ENCODE measurements at places on chromosomes 2 and 18. TPM values are rescaled to one million over a fixed set of nuclear protein-coding genes. Genes with fewer than 3 reads are reported as not detected.

DNA sequence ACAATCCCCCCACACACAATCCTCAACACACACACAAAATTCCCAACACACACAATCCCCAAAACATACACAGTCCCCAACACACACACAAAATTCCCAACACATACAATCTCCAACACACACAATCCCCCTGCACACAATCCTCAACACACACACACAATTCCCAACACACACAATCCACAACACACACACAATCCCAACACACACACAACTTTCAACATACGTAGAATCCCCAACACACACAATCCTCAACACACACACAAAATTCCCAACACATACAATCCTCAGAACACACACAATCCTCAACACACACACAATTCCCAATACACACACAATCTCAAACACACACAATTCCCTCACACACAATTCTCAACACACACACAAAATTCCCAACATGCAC, 2.6 kb upstream of the PDCD1 start:
- DNase-seq: no peak

DNA sequence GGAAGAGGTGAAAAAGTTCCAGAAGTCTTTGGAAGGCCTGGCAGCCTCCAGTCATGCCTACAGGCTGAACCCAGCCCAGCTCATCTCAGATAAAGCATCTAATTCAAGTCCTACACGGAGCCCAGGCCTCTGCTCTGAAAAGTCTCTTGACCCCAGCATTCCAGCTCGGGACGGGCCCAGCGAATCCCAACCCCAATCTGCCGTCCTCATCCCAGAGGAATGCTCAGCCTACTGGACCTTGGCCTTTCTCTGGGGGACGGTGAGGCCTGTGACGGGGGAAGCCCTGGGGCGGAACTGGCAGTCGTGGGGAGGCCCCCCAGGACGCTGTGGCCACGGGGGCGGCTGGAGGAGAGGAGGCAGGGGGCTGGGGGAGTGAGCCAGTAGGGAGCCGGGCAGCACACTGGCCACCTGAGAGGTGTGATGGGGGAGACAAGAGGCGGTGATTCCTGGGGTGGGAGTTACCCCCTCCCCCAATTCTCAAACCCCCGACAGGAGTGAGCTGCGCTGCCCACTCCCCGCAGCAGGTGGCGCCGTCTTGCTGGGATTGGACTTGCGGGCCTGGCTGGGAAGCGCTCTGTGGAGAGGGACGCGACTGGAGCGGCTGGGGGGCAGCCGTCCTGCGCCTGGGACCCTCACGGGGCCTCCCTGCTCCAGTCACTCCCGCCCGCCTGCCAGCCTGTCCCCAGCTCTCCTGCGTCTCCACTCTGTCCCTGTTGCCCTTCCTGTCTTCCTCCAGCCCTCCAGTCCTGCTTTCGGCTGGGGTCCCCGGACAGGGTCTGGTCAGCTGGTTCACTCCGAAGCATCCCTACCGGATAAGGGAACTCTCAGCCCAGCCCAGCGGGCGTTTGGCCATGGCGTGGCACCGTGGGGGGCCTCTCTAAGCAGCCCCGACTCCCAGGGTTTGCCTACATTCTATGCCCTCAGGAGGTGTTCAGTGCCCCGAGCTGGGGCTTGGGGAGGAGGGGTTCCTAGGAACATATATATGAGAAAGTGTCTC, 182.6 kb upstream of the HAAO start:
- DNase-seq: peak; percentile 79

DNA sequence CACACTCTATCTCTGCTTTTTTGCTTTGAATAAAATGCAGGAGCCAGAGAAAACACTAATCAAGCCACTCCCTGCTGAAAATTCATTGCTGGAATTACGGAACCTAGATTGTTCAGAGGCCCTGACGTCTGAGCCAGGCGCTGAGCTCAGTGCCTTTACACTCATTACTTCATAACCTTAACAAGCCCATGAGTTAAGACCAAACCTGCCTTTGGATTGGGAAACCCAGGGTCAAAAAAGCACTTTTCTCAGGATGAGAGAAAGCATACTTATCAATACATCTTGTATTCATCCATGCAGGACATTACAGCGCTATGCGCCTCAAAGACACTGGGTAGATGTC, 762 bp downstream of the INO80C start:
- DNase-seq: no peak

GRCh38 chr2:10333247-10333613, 30.5 kb downstream of the HPCAL1 start:
- no peak for DNase-seq

GRCh38 chr2:42224422-42225067, 55.4 kb downstream of the EML4 start:
- no peak for DNase-seq

DNA sequence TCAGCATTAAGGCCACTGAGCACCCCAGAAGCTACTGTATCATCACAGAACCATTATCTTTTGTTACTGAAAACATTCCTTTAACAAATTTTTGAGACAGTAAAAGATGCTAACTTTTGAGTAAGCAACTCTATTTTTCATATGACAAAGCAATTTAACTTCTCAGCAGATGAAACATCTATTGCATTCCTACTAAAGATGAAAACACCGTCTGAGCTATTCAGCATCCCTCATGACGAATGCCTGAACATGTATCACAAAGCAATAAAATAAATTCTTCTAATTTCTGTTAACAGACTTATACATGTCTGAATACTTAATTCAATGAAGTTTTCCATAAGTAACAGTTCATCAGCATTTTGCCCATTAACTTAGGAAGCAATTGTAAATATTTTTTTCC, 23.9 kb downstream of the CHN1 start:
- no peak for DNase-seq

DNA sequence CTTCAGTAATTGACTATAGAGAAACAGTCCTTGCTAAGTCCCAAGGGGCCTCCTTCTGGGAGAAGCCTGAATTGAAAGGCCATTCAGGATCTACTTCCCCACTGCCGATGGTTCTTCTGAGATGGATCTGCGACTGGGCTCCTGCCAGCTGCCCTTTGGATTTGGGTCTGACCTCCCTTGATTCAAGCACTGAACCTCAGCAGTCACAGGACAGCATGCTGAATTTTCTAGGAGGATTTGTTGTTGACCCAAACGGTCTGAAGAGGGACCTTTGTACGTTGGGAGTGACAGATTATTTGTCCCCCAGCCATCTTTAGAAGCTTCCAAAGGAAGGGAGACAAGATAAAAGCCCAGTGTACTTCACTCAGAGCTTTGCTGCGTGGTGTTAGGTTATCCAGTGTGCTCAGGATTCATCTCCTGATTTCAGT, 67.1 kb downstream of the NXPH2 start:
- no peak for DNase-seq

GRCh38 chr2:236928380-236929037, 157.2 kb upstream of the COPS8 start:
- DNase-seq: no peak

GRCh38 chr2:8680822-8681760, 765 bp upstream of the ID2 start:
- DNase-seq: peak; percentile 58

DNA sequence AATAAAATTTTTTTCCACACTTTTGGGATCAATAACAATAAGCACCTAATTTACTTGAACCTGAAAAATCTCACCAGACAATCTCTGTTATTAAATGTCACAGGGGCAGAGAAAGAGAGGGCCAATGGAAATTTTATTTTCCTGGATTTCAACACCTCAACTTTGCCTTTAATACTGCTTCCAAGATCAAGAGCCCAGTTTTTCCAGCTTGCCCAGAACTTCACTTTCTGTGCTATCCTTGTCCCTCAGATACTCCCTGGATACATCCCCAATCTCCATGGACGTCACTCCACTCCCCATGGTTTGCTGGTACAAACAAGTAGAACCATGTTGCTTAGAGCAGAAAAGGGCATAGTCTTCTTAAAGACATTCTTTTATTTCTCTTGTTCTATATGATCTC, 29.3 kb upstream of the PID1 start:
- DNase-seq: no peak

GRCh38 chr2:236576953-236577352, 7.3 kb downstream of the ACKR3 start:
- no peak for DNase-seq

DNA sequence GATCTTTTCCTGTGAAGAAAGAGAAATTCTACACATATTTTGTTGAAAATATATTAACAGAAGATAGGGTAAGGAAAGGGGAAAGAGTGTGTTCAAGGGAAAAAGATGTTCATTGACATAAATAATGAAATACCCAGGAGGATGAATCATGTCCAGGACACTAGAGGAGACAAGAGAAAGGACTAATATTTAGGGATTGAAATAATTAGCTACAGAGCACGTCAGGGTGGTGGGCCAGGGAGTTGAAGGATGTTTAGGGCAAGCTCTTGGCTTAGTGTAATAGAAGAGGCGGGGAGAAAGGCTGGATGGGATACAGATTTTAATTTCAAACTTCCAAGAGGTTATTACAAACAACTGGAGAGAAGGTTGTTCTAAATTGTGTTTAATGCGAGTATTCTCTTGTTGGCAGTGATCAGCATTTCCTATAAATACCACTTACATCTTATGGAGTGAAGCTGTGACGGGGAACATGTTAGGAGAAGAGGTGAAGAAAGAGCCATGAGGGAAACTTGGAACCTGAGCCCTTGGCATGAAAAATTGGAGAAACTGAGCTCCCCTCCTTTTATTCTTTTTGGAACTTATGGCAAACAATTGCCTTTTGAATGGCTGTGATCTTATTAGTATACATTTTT, 36.6 kb upstream of the CETN1 start:
- DNase-seq: no peak

DNA sequence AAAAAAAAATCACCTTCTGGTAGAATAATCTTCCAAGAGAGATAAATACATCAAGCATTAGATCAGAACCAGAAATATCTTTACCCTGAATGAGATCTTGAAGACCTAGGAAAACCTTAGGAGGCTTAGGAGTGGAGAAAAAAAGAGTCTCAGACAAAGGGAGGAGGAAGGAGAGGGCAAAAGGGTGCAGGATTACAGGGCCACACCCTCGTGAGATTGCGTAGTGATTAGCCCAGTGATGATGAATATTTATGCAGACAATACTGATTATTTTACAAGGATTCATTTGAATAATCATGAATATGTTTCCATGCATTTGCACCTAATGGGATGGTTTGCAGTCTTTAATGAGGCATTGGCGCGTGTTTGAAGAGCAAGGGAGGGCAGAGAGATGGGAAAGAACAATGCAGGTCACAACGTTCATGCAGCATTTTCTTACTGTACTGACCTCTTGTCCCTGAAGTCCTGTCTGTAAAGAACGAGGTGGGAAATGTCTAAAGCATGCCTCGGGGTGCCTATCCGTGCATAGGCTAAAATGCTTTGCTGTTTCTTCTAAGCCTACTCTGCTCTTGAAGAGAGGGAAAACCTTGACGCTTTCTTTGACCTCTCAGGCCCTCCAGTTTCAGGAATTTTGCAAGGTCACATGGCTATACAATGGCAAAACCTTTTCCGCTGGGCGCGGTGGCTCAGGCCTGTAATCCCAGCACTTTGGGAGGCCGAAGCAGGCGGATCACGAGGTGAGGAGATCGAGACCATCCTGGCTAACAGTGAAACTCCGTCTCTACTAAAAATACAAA, 18.6 kb upstream of the ZNF532 start:
- DNase-seq: no peak

DNA sequence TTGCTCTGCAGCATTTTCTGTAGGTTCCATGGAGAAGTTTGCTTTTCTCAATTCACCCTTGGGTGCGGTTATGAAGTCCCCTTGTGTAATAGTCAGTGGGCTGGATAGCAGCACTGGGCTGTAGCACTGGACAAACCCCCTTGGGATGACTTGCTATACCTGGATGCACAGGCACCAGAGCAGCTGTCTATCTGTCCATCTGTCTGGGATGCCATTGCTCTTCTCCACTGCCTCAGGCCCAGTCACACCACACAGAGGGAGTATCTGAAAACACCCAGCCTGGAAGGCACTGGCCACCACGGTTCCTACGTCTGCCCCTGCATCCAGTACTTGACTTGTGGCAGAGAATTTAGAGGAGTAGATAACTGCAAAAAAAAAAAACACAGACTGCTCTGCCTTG, 254.5 kb downstream of the TFCP2L1 start:
- no peak for DNase-seq

GRCh38 chr2:24816404-24816803, 23.2 kb downstream of the CENPO start:
- peak; percentile 7 for DNase-seq

Gene ITGB6
- 0.16 TPM for total RNA-seq

Gene AOX1
- 100.0 TPM for total RNA-seq

Gene RNF152
- total RNA-seq: 31.5 TPM

Gene GEN1
- 6.7 TPM for total RNA-seq

Gene GLI2
- total RNA-seq: 3.6 TPM

Gene CPO
- 1.6 TPM for total RNA-seq

Gene NEU2
- total RNA-seq: not detected

Gene MEP1B
- total RNA-seq: not detected
